Progenitor cell of endocrine pancreas (in vitro differentiated cells): ENCODE measurements at places on chromosomes 2 and 18. TPM values are rescaled to one million over a fixed set of nuclear protein-coding genes. Genes with fewer than 3 reads are reported as not detected.

LRRC30 gene
- not detected in 2 replicates for total RNA-seq

FOXD4L1 gene
- total RNA-seq: 0.20 and 0.48 TPM in 2 replicates

CCNT2 gene
- 74.8 and 76.0 TPM in 2 replicates for total RNA-seq

PROKR1 gene
- total RNA-seq: 0.09 and 0.12 TPM in 2 replicates

AGXT gene
- 1.0 and 1.2 TPM in 2 replicates for total RNA-seq

REG1B gene
- not detected in 2 replicates for total RNA-seq

MYOM1 gene
- total RNA-seq: 1.1 TPM in 2 replicates

ASTL gene
- 0.29 TPM in 1 of 2 replicates, not detected in the other for total RNA-seq

PLA2R1 gene
- total RNA-seq: 1.3 and 1.7 TPM in 2 replicates

DNA sequence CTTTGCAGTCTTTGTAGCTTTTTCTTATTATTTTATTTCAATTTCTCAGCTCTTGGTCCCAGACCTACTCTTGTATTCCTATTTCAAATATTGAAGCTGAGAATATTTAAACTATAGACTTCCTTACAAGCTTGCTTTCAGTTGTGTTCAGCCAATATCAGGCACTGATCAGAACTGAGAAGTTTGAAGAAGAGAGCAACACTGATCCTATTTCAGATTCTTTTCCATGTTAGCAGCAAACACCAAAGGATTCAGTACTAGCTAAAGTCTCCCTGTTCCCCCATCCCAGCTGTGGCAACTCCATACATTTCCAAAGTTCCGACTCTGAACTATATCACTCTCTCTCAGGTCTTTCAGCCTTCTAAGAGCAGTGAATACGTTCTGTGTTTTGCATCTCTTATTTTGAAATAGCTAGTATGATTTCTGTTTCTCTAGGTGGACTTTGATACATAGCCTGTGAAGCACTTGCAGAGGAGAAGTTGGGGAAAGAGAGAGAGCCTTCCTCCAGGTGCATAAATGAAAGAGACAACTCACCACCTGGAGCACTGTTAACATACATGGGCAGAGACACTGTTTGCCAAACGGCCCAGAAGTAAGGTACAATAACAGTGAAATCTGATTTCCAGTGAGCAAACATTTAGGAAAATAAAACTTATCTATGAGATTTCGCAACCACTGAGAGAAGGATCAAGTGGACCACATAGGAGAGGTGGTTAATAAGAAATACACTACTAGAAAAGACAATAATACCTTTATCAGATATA lies 135.0 kb upstream of the ZNF804A start:
- no peak for DNase-seq

DNA sequence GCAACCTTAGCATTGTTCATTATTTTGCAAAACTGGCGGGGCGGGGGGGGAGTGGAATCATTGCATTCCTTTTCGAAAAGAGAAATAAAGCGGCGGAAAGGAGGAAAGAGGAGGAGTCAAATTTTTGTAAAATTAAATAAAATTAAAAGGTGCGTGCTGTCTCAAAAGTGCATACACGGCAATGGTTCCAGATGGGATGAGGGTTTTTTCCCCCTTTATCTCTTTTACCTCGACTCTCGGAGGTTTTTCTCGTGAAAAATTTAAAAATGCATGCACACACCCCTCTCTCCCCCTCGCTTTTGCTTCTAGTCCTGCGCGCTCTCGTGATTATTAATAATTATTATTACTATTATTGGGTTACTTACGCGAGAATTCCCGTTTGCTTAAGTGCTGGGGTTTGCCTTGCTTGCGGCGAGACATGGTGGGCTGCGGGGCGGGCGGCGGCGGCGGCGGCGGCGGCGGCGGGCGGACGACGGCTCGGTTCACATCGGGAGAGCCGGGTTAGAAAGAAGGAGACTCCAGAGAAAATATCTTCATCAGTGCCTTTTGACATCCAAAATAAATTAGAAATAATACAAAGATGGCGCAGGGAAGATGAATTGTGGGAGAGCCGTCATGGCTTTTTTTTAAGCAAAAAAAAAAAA lies 481 bp downstream of the BCL11A start:
- no peak for DNase-seq

GRCh38 chr18:55415258-55415871 lies 172.6 kb downstream of the TCF4 start:
- DNase-seq: peak; percentile 59

GRCh38 chr18:35331367-35332087 lies 12.7 kb downstream of the ZNF24 start:
- no peak for DNase-seq

GRCh38 chr2:96665083-96665569 lies 22.6 kb downstream of the FER1L5 start:
- no peak for DNase-seq

DNA sequence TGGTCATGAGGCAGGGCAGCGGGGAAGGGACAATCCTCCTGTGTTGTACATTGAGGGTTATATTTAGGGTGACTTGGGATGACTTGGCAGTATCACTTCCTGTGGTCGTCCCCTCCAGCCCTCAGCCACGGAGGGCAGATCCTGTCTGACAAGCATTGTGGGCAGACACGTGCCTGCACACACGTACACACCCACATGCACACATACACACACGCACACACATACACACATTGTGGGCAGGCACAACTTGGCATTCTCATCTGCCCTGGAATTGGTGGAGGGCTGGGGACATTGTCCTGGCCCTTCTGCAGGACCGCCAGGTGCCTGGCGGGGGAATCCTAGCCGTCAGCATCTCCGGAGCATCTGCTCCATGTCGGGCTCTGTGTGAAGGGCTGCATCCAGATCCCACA lies 47.6 kb downstream of the ODC1 start:
- DNase-seq: no peak

DNA sequence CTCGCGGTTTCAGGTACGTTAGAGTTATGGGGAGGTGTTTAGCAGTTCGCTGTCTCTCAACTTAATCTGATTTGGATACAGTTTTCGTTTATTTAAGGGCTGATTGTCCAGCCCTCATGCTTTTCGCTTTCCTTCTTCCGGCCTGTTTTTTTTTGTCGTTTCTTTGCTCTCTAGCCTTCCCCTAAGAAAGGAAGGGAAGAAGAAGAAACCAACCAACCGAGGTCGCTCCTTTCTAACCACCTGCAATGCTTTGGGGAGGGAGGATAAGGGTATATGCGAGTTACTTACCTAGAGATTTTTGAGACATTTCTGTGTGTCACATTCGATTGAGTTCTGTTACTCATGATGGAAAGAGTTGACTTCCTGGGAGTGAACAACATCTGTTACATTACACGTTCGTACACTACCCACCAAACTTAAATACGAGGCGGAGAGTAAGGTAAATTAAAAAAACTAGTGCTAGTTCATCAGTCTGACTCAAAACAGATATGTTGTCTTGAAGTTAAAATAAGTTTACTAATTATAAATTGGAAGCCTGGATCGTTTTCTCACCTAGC lies 918 bp downstream of the EIF5B start:
- no peak for DNase-seq

DNA sequence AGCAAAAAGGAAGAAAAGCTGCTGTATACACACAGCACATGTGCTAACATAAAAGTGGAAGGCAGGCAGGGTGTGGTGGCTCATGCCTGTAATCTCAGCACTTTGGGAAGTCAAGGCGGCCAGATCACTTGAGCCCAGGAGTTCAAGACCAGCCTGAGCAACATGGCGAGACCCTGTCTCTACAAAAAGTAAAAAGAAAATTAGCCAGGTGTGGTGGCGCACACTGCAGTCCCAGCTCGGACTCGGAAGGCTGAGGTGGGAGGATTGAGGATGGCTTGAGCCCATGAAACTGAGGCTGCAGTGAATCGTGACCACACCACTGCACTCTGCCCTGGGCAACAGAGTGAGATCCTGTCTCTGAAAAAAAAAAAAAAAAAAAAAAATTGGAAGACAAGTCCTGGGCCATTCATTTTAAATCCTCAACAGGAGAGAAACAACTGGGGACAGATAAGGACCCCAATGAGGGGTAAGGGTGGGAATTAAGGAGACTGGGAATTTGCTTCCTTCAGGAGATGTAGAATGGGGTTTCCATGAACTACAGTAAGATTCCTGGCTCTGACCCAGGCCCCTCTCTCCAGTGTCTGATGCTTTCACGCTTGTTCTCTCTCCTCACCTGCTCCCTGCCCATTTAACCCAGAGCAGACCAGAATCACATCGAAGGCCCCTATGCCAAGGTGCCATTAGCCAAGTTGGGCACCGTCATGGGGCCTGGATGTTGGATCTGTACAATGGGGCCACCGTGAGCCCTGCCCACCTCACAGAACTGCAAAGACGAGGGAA lies 29.6 kb downstream of the TNS1 start:
- DNase-seq: no peak

DNA sequence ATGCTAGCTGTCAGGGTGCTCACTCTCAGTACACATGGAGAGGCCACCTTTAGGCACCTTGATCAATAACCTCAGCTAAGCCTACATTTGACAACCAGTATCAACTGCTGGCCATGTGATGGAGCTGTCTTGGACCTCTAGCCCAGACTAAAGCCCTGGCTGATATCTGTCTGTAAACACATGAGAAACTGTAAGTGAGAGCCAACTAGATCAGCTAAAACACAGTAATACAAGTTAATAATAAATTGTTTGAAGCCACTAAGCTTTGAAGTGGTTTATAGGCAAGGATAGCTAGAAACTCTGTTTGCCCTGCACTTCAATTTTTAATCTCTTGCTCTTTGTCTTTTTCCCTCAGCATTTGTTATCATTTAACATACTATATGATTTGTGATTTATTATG lies 407.1 kb downstream of the SPAG16 start:
- DNase-seq: no peak

DNA sequence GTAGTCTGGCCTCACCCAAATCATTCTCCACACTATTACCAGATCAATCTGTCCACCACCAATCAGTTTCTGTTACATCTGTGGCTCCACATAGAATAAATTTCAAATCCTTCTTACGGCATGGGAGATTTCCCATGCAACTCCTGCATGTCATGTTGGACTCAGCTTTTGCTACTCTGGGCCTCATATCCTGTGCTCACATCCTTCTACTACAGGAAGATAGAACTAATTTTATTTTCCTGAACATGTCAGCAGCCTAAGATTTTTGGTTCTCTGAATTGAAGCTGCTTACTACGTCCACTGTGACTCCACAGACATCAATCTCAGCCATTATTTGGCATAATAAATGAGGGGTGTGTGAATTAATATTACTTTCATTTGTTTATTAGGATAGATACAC lies 181.1 kb downstream of the CCDC85A start:
- no peak for DNase-seq

DNA sequence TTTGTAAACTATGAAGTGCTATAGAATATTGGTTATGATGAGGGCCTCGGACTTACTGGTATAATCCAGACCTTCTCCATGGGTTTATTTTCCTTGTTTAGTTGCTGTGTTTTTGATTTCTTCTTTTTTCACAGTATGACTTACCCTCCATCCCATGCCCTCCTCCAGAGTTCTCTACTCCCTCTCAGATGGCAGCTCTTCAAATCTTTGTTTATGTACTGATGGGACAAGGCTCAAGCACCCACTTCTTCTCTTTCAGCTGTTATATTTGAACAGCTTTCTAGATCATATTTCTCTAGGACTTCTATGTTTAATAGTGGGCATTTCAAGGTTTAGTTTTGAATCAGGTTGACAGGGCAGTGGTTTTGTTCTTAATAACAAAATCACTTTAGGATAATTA lies 43.9 kb downstream of the CLIP4 start:
- DNase-seq: no peak

- DNase-seq: no peak
Observed at GRCh38 chr2:110157153-110157793, 41.7 kb upstream of the MALL start.

DNA sequence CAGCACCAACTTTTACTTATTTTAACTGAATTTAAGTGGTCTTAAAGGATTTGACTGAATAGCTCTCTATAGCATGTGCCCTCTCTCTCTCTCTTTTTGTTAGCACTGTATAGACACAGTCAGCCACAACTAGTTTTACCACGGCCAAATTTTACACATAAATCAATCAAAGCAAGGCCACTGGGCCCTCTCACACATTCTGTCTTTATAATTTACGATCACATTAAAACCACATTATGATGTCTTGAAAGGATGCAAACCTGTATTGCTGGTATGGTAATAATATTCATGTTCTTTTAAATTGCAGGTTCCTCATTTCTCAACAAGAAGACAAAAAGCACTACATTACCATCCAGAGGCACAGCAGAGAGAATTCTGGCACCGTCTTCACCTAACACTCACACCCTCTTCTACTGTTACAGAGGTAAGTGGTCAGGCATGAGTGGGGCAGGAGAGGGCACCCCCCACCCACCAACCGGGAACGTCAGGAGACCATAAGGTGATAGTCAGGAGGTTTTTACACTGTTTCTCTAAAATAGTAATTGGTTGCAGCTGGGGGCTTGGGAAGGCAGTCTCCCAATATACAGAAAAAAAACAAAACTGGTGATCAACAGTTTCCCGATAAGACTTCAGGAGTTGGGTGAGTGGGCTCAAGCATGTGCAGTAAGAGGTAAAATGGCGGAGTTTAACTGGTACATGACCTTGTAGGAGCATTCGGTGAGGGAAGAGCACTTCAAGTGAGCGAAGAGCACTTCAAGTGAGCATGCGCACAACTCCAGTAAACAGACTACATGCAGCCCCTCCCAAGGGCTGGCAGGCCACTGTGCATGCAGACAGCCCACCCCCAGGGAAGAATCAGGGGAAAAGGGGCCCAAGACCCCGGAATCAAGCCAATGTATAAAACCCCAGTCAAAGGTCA lies 296.7 kb downstream of the PIEZO2 start:
- no peak for DNase-seq

DNA sequence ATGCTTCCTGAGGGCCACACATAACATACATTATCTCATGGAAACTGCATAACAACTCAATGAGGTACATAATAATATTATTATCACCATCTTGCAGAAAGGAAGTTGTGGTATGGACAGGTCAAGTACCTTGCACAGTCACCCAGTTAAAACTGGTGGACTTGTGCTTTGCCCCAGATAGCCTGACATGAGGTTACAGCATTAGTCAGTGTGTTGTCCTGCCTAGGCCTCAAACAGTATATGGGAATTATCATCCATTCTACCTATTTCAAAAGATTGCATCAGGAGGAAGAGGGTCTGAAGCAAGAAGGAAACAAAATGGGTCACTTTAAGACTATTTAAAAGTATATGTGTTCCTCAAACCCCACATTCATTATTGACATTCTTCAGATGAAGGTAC lies 5.4 kb upstream of the ANTXR1 start:
- no peak for DNase-seq

DNA sequence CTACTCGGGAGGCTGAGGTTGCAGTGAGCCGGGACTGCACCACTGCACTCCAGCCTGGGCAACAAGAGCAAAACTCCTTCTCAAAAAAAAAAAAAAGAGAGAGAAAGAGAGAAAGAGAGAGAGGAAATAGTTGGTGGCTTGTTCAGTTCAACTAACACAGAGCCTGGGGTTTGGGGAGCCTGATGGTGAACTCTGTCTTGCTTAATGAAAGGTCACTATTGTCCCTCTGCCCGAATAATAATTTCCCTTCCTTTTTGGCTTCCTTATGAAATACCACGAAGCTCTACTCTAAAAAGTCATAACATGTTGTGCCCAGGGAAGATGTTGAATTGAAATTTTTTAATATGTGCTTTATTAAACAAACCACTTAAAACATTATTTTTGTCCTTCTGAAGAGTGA lies 17.3 kb downstream of the BCL2 start:
- DNase-seq: no peak
